ENCODE measurements at places on chromosomes 11 and 22.

DNA sequence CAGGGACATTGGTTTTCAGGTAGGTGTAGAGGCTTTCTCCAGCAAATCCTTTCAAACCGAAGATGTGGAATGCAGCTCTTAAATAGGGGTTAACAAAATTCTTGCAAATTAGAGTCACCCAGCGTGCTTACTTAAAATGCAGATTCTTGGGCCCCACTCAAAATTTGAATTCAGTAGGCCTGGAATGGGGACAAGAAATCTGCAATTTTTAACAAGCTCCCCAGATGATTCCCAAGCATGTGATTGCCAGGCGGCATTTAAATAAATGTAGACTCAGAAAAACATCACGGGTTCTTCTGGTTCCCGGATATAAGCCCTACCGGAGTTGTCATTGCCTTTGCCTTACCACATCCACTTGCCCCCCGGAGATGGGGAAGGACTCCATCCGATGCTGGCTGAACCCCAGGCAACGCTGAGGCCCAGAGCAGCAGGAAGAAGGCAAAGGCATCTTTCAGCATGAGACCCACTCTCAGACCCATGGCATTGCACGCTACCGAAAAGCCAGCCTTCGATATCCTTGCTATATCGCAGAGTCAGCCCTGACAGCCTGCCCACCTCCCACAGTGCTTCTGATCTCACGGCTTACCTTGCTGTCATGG is 134.2 kb downstream of the DSCAML1 start:
- DNase-seq = no peak

DNA sequence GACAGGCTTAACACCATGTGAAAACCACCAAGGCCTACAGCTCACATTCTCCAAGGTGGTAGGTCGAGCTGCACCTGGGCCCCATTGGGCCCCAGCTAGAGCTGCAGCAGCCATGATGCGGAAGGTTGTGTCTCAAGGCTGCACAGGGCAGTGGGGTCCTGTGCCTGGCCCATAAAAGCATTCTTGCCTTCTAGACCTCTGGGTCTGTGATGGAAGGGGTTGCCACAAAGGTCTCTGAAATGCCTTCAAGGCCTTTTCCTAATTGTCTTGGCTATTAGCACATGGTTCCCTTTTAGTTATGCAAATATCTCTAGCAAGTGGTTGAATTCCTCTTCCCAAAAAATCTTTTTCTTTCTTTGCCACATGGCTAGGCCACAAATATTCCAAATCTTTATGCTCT is 52.5 kb upstream of the C11orf58 start:
- no peak for DNase-seq

DNA sequence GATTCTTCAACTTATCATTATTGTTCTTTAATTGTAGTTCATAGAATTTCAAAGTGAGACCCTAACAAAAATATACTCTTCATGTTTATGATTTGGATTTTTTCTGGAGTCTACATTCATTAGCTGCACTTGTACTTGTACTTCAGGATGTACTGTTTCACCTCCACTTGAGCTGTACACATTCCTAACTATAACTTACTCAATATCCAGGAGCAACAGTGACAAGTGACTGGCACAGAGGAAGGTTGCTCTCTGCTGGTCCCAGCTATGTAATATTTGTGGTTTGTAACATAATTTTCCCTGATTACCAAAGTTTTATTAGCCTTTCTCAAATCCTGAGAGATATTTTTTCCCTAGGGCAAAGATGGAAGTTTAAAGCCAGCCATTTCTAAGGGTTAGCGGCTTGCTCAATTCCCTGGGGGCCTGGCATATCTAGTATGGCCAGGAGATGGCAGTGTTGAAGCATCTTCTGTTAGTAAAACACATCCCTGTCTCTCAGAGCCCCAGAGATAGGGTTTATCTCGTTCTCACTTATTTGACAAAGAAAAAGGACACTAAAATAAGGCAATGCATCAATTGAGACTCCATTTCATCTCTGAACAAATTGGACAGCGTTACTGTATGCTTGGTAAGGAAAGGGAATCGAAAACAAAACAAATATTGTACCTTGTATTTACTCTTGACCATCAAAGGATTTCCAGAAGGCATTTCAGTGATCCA is 14.2 kb downstream of the OR52A5 start:
- DNase-seq = peak; percentile 64

DNA sequence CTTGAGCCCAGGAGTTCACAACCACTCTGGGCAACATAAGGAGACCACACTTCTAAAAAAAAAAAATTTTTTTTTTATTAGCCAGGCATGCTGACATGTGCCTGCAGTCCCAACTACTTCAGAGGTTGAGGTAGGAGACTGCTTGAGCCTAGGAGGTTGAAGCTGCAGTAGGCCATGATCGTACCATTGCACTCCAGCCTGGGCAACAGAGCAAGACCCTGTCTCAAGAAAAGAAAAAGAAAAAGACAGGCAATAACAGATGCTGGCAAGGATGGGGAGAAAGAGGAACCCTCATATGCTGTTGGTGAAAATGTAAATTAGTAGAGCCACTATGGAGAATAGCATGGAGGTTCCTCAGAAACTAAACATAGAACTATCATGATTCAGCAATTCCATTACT is 64.8 kb downstream of the PAK1 start:
- DNase-seq = no peak

DNA sequence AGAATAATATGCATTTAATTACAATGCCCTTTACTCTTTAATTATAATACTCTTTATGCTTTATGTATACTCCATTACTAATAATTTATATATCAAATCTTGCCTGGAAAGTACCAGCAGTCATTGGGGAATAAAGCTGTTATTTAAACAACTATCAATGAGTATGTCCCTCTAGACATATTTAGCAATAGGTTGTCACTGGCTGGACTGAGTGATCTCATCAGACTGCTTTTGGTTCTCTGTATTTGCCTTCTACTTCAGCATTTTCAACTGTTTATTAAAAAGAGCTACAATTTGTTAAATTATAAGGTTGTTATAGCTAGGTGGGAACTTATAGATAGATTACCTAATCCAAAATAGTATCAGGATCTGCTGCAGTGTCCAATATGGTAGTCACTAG is 267.2 kb downstream of the DCDC1 start:
- no peak for DNase-seq

DNA sequence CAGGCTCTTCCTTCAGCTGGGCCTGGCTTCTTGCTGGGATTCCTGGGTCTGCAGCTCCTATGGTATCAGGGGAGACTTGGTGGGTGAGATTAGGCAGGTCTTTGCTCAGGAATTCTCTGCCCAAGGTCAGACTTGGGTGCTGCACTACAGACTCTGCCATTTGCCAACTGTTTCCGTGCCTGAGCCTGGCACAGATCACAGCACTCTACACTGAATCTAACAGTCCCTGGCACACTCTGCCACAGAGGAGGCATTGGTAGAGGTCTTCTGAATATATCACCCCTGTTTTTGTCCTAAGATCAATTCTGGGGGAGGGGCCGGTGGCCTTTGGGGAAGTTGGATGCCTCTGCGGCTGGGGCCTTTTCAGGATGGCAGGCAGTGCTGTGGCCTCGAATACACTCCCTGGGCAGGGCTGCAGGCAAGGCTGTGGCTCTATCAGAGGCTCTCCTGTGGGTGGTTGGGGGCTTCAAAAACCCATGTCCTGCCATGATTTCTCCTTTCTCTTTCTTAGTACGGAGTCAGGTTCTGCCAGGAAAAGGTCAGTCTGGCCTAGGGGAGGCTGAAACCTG is 115.0 kb upstream of the NARS2 start:
- no peak for DNase-seq

- DNase-seq = no peak
Measured at GRCh38 chr11:24524156-24524555, 27.3 kb downstream of the LUZP2 start.

- DNase-seq = no peak
Measured at GRCh38 chr11:12680940-12681258, 6.7 kb downstream of the TEAD1 start.

GRCh38 chr22:20175597-20175900 is 24.7 kb upstream of the CCDC188 start:
- DNase-seq = no peak

DNA sequence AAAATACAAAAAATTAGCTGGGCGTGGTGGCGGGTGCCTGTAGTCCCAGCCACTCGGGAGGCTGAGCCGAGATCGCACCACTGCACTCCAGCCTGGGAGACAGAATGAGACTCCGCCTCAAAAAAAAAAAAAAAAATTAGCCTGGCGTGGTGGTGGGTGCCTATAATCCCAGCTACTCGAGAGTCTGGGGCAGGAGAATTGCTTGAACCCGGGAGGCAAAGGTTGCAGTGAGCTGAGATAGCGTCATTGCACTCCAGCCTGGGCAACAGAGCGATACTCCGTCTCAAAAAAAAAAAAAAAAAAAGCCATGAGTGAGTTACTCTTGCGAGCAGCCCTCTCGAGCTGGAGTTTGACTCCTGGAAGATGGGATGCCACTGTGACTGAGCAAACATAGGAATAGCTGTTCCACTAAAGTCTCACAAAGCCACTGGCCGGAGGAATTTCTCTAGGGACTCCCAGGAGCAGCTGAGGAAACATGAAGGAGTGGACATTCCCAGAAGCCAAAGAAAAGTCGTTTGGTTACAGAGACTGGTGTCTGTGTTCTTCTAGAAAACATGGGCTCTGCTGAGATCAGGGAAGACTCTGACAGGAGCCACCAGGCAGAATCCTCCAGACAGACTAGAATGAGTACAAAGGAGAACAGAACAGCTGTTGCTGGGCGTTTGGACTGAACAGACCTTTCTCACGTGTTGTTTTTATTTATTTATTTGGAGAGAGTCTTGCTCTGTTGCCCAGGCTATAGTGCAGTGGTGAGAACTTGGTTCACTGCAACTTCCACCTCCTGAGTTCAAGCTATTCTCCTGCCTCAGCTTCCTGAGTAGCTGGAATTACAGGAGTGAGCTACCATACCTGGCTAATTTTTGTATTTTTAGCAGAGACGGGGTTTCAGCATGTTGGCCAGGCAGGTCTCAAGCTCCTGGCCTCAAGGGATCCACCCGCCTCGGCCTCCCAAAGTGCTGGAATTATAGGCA is 32.4 kb upstream of the MYH9 start:
- DNase-seq = no peak

DNA sequence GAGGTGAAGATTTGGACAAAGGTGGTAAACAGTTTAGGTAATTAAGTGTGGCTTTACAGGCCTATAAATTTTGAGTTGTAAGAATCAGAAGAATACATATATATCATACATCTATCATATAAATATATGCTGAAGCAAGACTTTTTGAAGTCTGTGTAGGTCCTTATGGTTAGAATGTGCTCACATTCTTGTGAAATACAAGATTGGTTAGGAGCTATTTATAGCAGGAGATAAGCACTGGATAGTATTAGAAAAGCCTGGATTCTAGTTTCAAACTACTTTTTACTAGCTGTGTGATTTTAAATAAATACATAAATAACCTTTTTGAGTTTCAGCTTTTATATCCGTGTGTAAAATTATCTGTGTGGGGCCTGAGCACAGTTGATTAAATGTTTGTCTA is 42.3 kb downstream of the ANKRD42 start:
- DNase-seq = no peak

- peak; percentile 72 for DNase-seq
Measured at GRCh38 chr11:5280582-5281102, 10.9 kb upstream of the HBE1 start.

DNA sequence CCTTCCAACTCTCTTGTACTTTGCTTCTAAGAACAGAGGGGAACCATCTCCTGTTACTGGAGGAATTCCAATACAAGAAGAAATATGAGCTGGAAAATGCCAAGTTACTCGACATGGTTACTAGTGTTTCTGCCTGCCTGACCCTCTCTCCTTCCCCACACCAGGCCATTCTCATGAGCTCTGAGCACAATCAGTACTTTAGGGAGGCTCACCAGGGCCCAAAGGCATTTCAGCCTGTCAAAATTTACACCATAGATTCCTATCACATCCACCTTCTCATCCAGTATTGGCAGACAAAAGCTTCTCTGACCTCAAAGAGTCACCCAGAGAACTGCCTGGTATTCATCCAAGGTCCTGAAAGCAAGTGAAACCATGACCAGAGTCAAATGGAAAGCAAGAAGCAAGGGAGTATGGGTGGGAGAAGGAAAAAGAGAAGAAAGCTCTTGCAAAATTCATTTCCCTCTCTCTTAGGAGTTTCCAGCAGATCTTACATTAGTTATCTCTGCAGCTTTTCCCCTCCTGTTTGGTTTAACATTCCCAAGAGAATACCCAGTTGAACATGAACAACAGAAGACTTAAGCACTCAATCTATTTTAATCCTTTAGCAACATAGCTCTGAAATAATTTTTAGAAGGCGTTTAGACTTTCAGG is 58.7 kb upstream of the NCAM1 start:
- DNase-seq = no peak

DNA sequence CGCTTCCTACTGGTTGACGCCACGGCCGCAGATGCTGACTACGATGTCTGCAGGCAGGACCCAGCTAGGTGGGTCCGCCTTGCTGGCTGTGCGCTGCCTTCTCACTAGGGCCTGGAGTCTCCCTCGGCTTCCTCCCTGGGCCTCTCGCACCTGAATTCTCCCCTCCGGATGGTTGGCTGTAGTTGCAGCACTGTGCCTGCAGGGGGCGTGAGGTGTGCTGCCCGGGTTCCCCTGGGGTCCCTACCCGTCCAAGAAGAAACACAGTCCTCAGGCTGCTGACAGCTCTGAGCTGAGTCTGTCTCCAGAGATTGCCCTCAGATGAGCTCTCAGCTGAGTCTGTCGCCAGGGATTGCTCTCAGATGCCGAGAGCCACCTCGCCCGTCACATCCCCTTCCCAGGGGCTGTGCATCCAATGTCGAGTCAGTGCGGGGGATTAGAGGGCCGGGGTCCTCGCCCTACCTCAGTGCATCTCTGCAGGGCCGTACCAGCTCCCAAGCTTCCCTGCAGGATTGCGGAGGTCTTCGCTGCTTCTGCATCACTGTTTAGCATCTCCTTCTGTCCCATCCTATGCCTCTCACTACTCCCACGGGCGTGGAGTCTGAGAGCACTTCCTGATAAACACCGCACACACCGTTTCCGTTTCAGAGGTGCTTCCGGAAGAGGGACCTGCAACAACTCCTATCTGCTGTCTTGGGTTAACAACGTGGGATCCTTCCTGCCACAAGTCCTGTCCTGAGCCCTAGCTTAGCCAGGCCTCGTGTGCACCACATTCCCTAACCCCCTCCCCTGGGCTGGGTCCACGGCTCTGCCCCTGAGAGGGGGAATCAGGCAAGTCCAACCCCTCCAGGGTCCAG is 196.9 kb downstream of the CSNK2A3 start:
- peak; percentile 77 for DNase-seq

GRCh38 chr11:2527621-2528291 is 82.9 kb downstream of the KCNQ1 start:
- no peak for DNase-seq

- no peak for DNase-seq
Measured at GRCh38 chr11:107777110-107777509, 65.3 kb upstream of the SLN start.

DNA sequence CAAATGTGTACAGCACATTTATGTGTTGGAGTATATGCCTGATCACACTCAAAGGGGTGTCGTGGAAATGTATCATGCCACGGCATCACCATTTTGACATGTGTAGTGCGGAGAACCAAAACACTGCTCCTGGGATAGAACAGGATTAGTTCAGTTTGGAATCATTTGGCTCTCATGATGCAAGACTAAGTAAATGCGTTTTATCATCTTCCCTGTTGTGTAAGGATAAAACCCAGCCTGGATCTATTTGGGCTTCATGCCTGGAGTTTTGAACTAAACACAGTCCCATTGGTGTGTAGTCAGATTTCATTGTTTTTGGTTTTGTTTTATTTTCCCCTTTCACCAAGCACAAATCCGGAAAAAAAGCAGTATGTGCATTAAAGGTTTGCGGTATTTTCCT is 574.3 kb downstream of the NTM start:
- no peak for DNase-seq
